Thoracic aorta (tissue), 2 donors: ENCODE measurements at places on chromosomes 4 and X. TPM values are rescaled to one million over a fixed set of nuclear protein-coding genes. Genes with fewer than 3 reads are reported as not detected.

The PAGE2 gene
- not detected for total RNA-seq

The PABPC5 gene
- 1.8 TPM for total RNA-seq

The SPARCL1 gene
- total RNA-seq = 1,225 TPM

DNA sequence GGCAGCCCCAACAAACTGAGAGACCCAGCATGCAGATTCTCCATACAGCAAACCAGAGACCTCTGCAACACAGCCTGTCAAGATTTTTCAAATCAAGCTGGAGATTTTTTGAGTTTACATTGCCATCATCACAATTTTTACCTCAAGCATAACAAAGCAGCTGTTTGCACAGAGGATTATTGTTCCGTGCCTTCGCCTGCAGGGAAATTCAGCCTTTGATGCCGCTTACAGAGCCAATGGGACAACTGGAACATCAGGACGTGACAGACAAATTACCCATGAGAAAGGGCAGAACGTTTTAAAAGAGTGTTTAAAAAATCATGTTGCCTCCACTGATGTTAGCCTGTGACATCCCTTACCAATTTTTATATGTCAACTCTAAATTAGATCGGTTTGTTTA lies 363.7 kb downstream of the FBXW7 start:
- DNase-seq = no peak
- no peaks in the 10 kb centered on the region for H3K36me3 ChIP-seq
- H3K4me1 ChIP-seq = no peaks in the 10 kb centered on the region
- H3K27me3 ChIP-seq = no peaks in the 10 kb centered on the region
- H3K4me3 ChIP-seq = no peak overlapping the region

DNA sequence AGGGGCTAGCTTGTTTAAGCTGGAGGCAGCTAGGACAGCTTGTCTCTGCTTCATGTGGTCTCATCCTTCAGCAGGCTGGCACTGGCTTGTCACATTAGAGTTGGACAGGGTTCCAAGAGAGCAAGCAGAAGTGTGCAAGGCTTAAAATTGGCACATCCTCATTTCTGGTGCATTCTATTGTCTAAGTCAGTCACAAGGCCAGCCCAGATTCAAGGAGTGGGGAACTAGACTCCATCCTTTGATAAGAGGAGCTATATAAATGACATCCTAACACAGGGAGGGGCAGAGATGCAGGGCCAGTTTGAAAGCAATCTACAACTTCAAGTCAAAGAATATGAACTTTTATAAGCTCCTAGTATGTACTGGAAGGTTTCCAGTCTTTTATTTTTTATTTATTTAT lies 313.2 kb downstream of the PTTG2 start:
- H3K27ac ChIP-seq = no peak overlapping the region
- no peaks in the 10 kb centered on the region for H3K36me3 ChIP-seq
- no peak overlapping the region for H3K4me3 ChIP-seq
- no peaks in the 10 kb centered on the region for H3K4me1 ChIP-seq
- no peaks in the 10 kb centered on the region for H3K27me3 ChIP-seq
- no peak for DNase-seq

DNA sequence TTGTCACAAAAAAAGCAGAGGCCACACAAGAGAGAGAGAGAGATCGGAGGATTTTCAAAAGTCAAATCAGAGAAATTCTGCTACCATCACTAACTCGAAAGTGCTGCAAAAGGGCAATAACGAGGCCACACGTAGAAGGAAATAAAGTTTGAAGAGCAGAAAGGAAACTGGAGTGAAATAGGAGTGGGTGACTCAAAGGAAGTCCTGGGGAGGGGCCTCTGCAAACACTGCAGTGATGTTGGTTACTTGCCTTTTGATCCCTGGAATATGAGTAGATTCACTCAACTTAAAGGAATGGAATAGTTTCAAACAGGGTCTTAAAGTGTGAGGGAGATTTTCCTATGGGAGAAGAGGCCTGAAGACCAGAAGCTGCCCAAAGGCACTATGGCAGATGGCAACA lies 663.4 kb upstream of the LCORL start:
- H3K4me3 ChIP-seq = no peak overlapping the region
- H3K36me3 ChIP-seq = no peaks in the 10 kb centered on the region
- H3K27ac ChIP-seq = no peak overlapping the region
- no peaks in the 10 kb centered on the region for H3K27me3 ChIP-seq
- peaks cover 8% of the 10 kb centered on the region for H3K4me1 ChIP-seq

- no peaks in the 10 kb centered on the region for H3K27me3 ChIP-seq
- H3K27ac ChIP-seq = no peak overlapping the region
- no peak overlapping the region for H3K4me3 ChIP-seq
These were observed 31.5 kb downstream of the TEC start for GRCh38 chr4:48237996-48238645.

GRCh38 chrX:153765138-153766079 lies 1.4 kb downstream of the PLXNB3 start:
- no peaks in the 10 kb centered on the region for H3K27me3 ChIP-seq
- H3K4me3 ChIP-seq = peak overlapping the region; percentile 68
- H3K36me3 ChIP-seq = no peaks in the 10 kb centered on the region
- H3K4me1 ChIP-seq = no peaks in the 10 kb centered on the region
- peak overlapping the region; percentile 38 for H3K27ac ChIP-seq

GRCh38 chr4:69066945-69067344 lies 29.3 kb upstream of the UGT2B7 start:
- no peak overlapping the region for H3K27ac ChIP-seq
- no peaks in the 10 kb centered on the region for H3K36me3 ChIP-seq
- no peaks in the 10 kb centered on the region for H3K4me1 ChIP-seq
- no peaks in the 10 kb centered on the region for H3K27me3 ChIP-seq

- no peak overlapping the region for H3K27ac ChIP-seq
- H3K4me1 ChIP-seq = peaks cover 4% of the 10 kb centered on the region
- no peaks in the 10 kb centered on the region for H3K36me3 ChIP-seq
These were observed 40.6 kb upstream of the FTHL17 start for GRCh38 chrX:31112226-31112999.

DNA sequence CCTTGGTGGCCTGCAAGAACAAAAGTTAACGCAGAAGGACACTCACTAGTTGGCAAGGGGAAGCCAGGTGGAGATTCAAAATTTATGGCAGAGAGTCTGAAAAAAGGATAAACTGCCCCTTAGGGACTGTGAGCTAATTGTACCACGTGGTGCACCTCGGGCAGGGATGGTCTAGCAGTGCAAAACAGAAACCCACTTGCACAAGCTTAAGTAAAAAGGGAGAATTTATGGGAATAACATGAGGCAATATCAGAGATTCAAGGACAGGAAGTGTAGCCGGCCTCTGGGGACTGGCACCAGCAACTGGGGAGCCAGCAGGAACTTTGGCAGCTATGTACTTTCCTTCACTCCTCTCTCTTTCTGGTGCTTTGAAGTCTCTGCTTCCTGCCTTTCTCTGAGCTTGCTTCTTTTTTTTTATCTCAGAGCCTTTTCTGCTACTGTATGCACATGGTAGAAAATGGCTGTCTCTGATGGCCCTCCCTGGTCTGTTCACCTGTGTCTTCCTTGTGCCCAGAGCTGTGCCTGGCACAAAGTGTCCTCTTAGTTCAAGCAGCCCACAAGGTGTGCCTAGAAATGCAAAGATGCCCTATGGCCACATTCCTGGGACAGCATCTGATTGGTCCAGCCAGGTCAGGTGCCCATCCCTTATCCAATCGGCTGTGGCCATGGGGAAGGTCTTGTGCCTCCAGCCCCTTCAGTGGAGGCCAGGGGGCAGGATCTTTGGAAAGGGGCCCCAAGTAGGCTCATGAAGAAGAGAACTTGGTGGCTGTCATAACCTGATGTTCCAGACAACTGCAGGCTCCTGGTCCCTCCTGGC lies 114.8 kb upstream of the ATP6AP2 start:
- H3K36me3 ChIP-seq = no peaks in the 10 kb centered on the region
- no peaks in the 10 kb centered on the region for H3K27me3 ChIP-seq
- H3K4me3 ChIP-seq = no peak overlapping the region
- no peak for DNase-seq
- no peaks in the 10 kb centered on the region for H3K4me1 ChIP-seq

DNA sequence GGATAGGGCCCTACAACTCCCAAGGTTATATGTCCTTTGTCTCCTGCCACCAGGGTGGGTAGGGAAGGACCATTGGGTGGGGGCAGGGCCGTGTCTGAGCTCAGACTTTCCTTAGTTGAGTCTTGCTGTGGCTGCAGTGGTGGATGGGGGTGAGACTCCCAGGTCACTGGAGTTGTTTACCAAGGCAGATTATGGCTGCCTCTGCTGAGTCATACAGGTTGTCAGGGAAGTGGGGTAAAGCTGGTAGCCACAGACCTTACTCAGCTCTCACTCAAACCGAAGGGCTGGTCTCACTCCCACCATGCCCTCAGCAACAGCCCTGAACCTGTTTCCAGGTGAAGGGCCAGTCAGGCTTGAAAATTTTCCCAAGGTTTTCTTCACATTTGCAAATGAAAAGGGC lies 58.8 kb upstream of the FAAH2 start:
- H3K36me3 ChIP-seq = no peaks in the 10 kb centered on the region
- no peak overlapping the region for H3K4me3 ChIP-seq
- H3K27me3 ChIP-seq = no peaks in the 10 kb centered on the region
- no peaks in the 10 kb centered on the region for H3K4me1 ChIP-seq
- H3K27ac ChIP-seq = no peak overlapping the region
- DNase-seq = no peak
